ENCODE measurements at places on chromosomes 16 and 17.

DNA sequence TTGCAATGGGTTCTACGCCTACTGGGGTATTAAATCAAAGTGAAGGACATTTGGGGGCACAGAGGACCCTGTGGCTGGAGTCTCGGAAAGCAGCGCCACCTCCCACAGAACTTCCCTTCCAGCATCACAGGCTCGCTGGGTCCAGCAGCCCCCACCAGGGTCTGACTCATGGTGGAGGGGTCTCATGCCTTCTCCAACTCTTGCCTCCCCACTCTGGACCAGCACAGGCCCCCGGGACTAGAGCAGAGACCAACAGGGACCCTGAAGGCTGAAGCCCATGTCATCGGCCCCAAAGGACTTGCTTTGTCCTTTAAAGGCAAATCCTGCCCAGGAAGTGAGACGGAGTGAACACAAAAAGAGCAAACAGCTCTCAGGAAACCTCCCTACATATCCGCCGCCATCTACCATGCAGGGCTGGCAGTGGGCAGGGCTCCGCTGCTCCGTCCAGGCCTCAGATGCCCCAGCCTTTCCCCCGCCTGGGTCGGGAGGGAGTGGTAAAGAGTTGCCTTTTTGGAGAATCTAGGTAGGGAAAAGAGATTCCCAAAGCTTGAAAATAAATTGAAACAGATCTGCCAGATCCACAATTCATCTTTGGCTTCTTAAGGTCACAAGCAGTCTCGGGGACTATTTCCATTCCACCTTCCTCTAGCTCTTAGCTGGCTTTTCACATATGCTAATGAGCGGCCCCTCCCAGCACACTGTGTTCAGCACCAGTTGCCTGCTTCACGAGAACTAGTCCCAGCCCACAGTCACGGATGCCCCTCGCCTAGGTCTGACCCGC is 2.1 kb upstream of the GPRC5C start:
- no peak for DNase-seq

GRCh38 chr17:56831369-56832095 is 2.2 kb downstream of the C17orf67 start:
- DNase-seq: no peak

GRCh38 chr16:70377782-70378181 is 31.1 kb downstream of the DDX19A start:
- no peak for DNase-seq

DNA sequence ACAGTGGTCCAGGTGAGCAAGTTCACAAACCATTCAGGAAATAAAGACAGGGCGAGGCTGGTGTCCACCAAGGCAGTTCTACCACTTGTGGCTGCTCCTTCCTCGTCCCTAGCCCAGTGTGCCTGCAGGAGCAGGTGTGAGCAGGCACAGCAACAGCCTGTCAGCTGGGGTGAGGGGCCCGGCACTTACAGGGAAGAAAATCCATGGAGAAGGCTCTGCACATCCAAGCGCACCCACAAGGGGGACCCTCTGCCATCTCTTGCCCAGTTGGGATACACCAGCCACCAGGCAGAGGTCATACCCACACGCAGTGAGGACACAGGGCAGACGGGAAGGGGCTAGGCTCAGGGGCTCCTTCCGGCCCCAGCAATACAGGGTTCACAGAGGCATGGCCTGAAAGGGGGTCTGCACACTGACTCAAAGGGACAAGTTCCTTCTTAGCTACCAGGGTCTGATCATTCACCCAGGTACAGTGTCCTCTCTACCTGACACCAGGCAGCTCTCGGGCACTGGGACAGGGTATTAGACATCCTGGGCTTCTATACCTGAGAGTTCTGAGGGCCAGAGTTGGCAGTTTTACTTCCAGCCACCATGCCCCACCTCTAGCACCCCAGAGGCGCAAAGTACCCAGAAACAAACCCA is 27.0 kb downstream of the CDIP1 start:
- peak; percentile 66 for DNase-seq

DNA sequence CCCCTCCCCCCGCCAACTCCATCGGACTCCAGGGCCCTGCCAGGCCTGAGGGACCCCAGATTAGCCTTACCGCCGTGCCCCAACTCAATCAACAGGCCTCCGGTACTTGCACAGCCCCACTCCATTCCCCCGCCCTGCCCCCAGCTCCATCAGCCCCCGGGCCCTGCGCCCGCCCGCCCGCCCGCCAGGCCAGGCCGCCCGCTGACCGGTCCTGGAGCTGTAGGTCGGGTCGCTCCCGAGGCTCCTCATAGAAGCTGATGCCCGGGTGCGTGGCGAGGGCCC is 308 bp downstream of the GTF3C1 start:
- no peak for DNase-seq

GRCh38 chr17:56173958-56174835 is 20.9 kb downstream of the ANKFN1 start:
- no peak for DNase-seq
